ENCODE measurements at places on chromosomes 1 and 21.

DNA sequence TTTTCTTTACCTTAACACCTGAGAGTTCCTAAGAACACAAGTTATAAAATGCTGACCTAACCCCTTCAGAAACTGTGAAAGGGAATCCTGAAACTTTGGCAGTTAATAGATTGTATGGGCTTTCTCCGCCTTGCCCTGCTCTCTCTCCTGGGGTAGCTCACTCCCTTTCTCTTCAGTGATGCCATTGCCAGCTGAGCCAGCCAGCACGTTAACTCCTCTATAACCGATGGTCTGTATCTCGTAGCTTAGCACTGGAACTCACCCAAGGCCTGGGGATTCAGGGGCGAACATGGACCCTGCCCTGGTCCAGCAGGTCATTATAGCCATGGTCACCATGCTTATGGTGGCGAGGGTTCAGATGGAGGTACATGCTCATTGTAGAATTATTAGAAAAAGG lies 40.7 kb downstream of the TRAPPC10 start:
- DNase-seq, result no peak

- DNase-seq, result no peak
Measured at GRCh38 chr1:58067082-58067481, 479.4 kb downstream of the OMA1 start.

GRCh38 chr1:203519053-203519840 lies 25.3 kb downstream of the OPTC start:
- DNase-seq, result no peak

DNA sequence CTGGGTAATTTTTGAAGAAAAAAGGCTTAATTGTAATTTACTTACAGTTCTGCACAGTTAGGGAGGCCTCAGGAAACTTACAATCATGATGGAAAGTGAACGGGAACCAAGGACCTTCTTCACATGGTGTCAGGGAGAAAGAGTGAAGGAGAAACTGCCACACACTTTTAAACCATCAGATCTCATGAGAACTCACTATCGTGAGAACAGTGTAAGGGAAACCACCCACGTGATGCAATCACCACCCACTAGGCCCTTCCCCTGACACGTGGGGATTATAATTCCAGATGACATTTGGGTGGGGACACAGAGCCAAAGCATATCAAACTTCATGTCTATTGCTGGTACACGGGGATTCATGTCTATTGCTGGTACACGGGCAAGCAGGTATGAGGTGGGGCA lies 5.3 kb upstream of the SFT2D2 start:
- DNase-seq, result no peak

- DNase-seq, result no peak
Measured at GRCh38 chr1:111008031-111008430, 44.3 kb upstream of the LRIF1 start.

DNA sequence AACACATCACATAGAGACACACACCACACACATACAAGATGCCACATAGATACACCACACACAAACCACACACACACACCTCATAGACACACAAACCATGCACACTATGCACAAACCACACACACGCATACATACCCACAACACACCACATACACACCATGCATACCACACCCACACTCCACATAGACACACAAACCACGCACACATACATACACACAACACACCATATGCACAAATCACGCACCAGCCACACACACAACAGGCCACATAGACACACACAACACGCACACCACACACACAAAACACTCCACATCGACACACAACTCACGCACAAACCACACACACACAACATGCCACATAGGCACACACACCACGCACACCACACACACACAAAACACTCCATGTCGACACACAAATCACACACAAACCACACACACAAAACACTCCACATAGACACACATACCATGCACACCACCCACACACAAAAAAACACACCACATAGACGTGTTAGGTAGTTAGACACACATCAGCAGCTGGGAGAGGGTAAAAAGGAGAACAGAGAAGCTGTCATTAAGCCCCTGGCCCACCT lies 49.5 kb upstream of the SLC19A1 start:
- DNase-seq, result no peak

DNA sequence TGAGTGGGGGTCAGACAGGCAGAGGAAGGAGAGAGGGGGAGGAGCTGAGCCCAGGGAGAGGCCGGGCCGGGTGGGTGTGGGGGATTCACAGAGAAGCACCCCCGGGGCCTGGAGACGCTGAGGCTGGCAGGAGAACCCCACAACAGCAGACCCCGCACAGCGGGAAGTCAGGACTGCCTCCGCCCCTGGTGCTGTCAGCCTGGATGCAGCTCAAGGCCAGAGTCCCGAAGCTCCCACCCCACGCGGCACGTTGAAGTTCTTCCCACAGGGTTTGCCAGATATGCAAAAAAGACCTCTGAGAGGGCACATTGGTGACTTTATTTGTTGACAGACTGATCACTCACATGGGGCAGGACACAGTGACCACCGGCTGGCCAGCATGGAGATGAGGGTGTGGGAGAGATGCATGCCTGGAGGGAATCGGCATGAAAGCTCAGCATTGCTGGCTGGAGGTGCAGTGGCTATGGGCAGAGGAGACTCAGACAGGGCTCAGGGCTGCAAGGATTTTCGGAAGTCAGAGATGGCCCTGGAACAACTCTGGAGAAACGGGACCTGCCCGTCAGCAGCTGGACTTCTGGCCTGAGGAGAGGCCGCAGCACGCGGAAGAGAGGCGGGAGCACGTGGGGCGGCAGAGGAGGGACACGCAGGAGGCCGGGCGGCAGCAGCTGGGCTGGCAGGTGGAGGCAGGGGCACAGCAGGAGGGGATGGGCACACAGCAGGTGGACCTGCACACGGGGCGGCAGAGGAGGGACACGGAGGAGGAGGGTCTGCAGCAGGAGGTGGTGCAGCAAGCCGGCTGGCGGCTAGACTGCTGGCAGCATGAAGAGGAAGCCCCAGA lies 885 bp downstream of the KRTAP10-3 start:
- no peak for DNase-seq

DNA sequence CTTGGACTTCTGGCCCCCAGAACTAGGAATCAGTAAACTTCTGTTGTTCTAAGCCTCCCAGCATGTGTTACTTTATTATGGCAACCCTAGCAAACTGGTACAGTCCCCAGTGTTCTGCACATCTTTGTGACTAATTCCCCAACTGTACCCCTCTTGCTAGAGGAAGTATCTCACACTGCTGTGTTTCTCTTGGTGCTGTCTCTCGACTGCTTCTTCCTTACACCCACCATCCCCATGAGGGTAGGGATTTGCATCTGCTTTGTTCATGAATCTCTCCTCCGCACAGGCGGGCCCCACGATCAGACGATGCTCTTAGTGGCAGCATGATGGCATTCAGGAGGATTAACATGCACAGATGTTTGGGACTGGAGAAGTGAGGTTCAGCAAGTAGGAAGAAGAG lies 46.7 kb downstream of the CLIC6 start:
- DNase-seq, result no peak

DNA sequence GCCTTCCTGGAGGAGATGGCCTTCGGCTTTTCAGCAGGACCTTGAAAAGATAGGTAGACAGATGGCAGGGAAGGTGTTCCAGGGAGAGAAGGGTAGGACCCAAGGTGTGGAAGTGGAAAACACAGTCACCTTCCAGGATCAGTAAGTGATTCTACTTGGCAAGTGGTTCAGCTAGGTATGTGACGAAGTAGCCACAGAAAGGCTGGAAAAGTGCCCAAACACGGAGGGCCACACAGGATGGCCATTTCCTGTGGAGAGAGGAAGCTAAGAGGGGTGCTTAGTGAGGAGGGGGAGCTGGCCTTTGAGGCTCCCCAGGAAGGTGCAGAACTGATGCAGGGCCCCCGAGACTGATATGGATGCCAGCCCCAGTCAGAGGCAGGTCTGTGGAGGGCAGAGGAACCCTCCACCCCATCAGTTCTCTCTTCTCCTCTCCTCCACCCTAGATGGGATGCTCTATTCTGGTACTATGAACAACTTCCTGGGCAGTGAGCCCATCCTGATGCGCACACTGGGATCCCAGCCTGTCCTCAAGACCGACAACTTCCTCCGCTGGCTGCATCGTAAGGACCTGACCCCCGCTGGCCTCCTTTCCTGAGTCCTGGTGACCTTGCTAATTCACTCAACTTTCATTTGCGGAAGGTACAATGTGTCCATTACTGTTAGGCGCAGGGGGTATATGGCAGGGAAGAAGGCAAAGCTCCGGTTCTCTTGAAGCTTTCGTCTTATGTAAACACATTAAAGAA lies 6.8 kb downstream of the SEMA4A start:
- no peak for DNase-seq

DNA sequence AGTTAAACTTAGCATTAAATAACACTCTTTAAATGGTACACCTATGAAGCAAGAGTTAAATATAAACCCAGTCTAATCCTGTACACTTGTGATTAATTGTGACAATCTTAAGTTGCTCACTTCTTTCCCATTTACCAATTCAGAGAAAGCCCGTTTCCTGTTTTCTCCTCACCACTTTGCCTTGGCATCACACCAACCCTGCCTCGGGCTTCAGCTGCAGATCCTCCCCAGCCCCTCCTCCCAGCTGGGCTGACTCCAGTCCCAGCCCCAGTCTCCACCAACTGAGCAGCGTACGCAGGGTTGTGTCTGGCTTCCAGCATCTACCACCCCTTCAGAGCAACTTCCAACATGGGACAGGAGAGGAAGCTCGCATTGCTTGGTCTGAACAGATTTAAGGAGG lies 4.1 kb downstream of the PYCR2 start:
- DNase-seq, result no peak

GRCh38 chr1:59690171-59690930 lies 124.4 kb upstream of the HOOK1 start:
- no peak for DNase-seq

DNA sequence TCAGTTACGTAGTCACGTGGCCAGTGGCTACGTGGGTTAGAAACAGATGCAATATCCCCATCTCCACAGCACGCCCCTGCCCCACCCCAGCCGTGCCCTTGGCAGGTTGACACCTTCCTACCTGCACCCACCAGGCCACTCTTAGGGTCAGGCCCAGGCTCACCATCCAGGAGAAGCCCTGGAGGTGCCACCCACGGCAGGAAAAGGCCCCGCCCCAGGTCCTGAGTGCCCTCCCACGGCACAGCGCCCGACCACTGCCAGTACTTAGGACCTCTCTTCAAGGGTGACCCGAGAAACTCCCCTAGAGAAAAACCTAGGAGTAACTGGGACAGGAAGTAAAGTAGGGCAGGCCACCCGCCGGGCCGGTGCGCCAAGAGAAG lies 1.5 kb downstream of the C1orf35 start:
- DNase-seq, result no peak

- DNase-seq, result no peak
Measured at GRCh38 chr1:39668111-39668510, 3.8 kb downstream of the NT5C1A start.

All from NCI-H1048 (cell line).